ENCODE measurements at places on chromosomes 6 and 20. TPM values are rescaled to one million over a fixed set of nuclear protein-coding genes. Genes with fewer than 3 reads are reported as not detected.
A peak's percentile ranks its signal among the peaks of the same experiment; 100 is the strongest.

MANEA gene
- 16.1 TPM for total RNA-seq

RRP36 gene
- 52.3 TPM for total RNA-seq

ARMH2 gene
- not detected for total RNA-seq

- no peak for DNase-seq
Observed at GRCh38 chr6:89298680-89299465, 16.2 kb downstream of the GABRR2 start.

DNA sequence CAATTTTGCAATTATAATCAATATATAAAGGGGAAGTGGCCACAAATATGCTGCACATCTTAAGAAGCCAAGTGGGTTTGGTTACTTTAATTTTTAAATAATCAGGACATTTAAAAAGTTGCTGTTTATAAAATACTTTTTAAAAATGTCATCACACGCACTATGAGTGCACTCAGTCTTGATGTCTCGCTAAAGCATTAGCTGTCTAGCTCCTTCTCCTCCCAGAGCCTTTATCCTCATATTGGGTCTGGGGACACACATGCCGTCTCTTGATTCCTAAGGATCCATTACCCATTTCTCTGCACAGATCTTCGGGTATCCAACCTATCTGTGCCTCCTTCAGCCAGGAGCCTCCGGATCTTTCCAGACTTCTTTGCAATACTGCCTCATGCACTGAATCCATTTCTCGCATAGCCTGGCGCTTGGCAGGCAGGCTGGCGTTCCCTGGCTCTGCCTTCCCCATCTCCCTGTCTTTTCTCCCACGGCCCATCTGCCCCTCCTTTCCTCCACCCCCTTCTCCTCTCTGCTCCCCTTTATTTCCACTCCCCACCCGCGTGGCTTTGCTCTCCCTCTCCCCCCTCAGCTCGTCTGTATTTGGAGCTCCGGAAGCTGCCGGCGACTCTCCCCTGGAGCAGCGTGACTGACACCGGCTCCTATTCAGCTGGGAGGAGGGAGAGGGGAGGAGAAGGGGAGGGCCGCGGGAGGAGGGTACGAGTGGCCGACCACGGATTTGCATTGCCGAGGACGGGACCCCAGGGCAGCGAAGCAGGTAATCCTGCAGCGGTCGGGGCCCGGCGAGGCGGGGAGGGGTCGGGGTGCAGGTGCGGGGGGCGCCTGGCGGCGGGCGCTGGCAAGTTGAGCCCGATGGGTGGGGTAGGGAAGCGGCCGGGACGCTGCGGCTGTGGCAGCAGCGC is at the start of gene CAP2:
Gene CAP2 (plus strand): TSS at position 618 of the 914 bp plus-strand sequence. CDS start 27,961 bp downstream, outside the sequence.
- peak; percentile 84 for DNase-seq

GRCh38 chr6:148947621-148948444 is 201.0 kb downstream of the UST start:
- peak; percentile 65 for DNase-seq

DNA sequence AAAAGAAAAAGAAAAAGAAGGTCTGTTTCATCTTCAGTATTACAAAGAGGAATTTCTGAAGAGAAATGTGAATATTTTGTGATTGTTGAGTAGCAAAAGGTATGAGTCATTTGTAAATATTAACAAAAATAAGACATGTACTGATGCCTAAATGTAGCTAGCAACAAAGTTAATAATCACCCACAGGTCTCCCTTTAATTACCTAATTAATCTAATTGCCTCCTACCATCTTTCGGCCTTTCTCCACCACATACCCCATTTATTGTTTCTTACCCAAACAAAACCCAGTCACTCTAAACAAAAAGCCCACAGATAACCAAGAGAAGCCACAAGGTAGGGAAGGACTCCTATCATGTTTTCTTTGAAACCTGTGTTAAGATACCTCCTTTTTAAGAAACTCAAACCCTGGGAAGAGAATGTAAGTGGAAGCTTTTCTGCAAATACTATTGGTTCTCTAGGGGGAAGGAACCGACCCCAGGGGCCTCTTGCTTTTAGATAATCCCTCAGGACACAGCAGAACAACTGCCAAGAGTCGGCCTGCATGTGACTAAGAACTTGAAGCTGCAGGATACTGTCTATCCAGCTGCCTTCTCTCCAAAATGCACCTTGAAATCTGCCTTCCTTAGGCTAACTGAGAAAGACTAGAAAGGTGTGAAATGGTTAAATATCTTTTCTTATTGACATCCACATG is 16.1 kb upstream of the STK38 start:
- no peak for DNase-seq

DNA sequence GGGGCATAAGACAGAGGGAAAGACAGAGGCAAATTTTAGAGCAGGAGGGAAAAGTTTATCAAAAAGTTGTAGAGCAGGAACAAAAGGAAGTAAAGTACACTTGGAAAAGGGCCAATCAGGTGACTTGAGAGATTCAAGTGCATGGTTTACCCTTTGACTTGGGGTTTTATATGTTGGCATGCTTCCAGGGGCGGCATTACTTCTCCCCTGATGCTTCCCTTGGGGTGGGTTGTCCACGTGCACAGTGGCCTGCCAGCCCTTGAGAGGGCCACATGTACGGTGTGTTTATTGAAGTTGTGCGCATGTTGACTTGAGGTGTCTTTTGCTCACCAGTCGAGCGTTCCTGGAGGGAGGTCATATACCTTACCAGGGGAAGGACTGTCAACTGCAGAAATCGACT is 259.5 kb upstream of the JARID2 start:
- no peak for DNase-seq

GRCh38 chr6:7183707-7184106 is 75.9 kb downstream of the RREB1 start:
- no peak for DNase-seq

GRCh38 chr6:143941852-143942627 is 66.0 kb downstream of the PLAGL1 start:
- DNase-seq = no peak

GRCh38 chr6:116029535-116029934 is 31.2 kb downstream of the FRK start:
- DNase-seq = no peak

DNA sequence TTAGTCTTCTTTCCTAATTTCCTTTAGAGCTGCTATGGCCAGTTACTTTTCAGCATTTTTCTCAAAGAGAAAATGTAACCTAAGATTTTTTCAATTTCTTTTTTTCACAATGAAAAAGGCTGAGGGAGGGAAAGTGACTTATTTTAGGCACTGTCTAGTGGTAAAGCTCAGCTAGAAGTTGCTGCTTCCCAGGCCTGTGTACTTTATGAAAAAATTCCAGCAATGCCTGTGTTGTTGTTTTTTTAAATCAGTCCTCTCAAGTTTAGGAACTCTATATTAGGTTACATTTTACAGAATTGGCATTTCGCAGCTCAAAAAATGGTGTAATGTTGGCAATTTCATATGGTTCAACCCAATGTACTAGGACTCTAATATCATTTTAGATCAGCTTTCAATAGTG is 269.6 kb downstream of the ARID1B start:
- DNase-seq = no peak

- DNase-seq = no peak
Observed at GRCh38 chr6:49464691-49465090, 1.5 kb downstream of the CENPQ start.

DNA sequence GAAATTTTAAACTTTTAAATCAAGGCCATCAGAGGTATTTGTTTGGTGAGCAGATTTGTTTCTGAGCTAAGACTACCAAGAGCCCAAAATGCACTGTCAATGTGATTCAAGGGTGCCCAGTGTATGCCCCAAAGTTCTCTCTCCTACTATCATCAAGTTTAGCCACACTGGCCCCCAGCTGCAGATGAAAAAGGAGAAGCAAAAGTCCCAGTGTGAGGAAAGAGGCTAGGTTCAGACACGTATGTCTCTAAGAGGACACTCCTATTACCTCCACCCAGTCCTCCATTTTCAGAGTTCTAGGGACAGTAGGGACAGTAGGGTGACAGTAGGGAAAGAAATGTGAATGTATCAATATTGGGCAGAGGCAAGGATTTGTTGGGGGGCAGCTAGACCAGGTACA is 230.8 kb downstream of the CD83 start:
- DNase-seq = no peak

Data from occipital lobe (tissue), 3 donors.